NCI-H1105 (cell line): ENCODE measurements at places on chromosomes 2 and 18.

GRCh38 chr2:39849982-39850526, 71.0 kb upstream of the THUMPD2 start:
- no peak for DNase-seq

DNA sequence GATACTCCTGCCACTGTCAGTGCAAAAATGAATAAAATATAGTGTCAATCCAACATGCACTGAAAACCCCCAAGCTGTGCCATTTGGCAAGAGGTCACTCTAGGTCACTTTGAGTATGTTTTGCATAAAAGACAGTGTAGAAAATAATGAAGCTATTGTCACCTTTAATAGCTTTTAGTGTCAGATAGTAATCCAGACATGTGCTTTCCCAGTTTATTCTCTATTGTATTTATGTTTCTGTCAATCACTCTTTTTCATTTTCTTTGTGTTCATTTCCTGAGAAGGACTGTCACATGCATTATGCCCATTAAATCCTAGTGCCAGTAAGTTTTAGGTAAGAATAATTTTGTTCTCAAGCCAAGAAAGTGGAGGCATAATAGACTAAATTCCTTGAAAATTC, 1073.9 kb upstream of the CDH2 start:
- DNase-seq = no peak

DNA sequence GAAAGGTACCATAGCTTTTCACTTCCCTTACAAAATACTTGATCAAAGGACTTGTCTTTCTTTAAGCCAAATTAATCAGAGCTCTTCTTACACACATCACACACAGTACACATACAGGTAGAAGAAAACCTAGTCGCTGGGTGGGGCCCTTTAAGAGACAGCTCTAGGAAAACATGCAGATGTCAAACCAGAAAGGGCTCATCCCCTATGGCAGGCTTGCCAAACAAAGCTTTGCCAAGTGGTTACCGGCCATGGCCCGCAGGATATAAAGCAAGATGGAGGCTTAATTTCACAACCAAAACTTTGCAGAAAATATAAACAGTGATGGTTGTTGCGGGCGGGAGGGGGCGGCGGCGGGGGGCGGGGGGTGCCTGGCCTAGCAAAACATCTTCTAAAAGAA, 2156.0 kb upstream of the PIK3C3 start:
- DNase-seq = peak; percentile 52

DNA sequence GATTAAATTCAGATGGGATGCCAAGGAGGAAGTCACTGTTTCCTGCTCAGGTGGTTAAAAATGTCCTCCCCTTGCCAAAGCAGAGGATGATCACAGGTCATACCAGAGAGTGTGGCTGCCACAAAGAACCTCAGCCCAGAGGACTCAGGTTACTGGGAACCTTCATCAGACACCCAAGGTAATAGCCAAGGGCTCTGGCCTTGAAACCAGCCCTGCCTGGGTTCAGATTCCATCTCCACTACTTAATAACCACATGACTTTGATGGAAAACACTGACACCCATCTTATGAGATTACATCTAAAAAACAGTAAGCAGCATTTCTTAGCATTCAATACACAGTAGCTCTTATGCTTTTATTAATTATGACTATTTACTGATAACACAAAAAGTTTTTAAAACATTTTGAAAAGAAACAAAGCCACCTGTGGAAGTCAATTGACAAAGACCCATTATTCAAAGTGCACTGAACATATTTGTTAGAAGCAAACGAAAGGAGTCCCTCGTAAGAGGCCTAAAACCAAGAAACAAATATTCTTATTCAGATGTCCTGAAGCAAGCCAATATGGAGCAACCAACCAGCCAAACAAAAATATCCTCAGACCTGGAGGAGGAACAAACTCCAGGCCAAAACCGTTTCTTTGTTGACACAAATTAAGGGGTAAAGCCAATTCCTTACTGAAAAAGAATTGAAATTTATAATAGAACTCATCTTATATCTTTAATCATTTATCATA, 241.5 kb downstream of the RNF152 start:
- no peak for DNase-seq

GRCh38 chr2:229553091-229553490, 161.3 kb downstream of the DNER start:
- DNase-seq = no peak

DNA sequence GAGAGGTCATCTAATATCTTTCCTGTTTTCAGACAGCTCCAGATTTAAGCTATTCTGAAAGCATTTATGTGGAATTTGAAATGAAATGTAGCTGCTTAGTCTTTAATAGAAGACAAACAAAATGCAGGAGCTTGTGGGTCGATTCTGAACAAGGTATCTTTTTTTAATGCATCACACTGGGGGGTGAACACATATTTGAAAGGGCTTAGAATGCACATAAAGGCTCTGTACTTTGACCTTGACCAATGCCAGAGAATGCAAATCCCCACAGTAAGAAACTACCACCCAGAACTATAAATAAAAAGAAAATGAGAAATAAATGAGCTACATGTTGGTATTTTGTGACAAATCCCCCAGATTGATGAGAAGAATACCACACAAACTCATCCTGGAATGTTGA, 489.3 kb downstream of the PIK3C3 start:
- no peak for DNase-seq
